ENCODE measurements at places on chromosomes 6 and 20.

GRCh38 chr6:31620586-31621319 is at the start of gene PRRC2A:
Gene PRRC2A (plus strand): TSS chr6:31620715. CDS start chr6:31622790, 2,075 bp downstream.
- DNase-seq, result peak; percentile 41

DNA sequence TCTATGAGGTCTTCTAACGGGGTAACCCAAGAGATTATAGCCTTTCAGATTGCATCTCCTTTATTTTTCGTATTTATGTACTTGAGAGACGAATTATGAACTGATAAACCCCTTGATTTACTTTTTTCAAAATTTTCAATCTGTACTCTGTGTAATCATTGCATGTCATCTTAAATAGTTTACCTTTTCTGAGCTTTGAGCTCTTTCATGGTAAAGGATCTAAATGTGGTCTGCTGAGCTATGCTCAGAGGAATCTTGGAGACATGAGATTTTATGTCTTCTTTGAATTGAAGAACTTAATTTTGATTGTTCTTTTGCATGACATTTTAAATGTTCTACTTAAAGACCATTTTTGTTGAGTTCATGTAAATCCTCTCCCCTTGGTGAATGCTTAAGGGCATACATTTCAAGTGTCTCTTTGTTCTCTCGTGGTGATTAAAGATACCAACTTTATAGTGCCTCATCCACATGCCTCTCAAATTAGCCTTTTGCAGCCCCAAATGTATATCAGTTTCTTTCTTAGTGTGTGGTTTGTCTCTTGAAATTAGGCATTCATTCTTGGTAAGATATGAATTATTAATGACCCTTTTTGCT is 116.3 kb upstream of the SCGN start:
- no peak for DNase-seq

DNA sequence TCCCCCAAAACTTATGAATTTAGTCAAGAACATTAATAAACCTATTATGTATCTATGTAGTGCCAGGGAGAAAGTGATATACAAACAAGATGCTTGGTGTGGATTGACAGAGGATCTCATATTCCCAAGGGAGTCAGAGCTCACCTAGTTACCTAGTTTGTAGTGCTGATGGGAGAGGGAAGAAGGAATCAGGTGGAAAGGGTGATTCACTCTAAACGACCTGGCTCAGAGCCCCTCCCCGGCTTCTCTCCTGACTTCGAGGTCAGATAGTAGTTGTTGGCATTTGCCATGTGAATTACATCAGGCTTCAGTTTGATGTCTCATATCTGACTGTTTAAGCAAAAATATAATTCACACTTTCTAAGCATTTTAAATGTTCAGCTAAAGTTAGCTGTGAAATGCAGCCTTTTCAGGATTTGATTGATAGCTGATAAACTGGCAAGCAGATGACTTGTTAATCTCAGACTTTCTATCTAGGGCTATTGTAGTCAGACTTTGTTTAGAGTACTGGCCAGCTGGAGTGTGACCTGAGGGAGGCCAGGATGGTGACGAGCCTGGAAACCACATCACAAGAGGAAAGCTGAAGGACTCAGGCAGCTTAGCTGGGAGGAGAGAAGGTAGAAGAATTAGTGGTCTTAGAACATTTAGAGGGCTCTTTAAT is 123.7 kb downstream of the AKAP7 start:
- DNase-seq, result no peak

DNA sequence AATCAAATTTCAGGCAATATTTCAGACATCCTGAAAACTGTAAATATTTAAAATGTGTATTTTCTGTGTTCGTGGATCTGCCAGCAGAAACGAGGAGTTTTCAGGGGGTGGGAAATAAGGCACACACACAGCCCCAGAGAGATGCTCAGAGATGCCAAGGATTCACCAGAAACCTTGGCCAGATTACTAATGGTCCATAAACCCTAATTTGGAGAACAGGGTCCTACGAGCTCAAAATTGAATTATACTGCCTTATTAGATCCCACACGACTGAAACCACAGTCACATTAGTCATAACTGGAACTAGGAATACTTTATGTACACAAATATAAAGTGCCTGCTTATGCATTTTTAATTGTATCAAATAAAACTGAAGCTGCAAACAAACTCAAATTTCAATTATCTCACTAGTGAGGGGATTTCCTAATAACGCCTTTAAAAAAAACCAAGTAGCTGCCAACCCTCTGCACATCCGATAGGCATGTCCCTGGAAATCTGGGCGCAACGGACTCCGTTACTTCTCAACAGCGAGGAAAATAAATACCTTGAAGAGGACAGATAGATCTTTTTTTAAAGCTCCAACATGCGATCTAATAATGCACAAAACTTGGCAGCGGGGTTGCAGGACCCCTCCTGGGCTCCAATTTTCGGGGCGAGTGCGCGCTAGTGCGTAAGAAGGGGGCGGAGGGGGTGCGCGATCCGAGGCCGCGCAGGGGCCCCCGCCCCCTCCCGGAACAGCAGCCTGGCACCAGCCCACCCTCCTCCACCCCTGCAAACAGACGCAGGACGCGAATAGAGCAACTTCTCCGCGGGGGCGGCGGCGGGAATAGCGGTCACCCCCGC is 897 bp downstream of the CHD6 start:
- DNase-seq, result no peak

GRCh38 chr20:45095805-45096238 is 5.1 kb downstream of the KCNS1 start:
- peak; percentile 53 for DNase-seq
